ENCODE measurements at places on chromosomes 7 and 10.
A peak's percentile ranks its signal among the peaks of the same experiment; 100 is the strongest.

DNA sequence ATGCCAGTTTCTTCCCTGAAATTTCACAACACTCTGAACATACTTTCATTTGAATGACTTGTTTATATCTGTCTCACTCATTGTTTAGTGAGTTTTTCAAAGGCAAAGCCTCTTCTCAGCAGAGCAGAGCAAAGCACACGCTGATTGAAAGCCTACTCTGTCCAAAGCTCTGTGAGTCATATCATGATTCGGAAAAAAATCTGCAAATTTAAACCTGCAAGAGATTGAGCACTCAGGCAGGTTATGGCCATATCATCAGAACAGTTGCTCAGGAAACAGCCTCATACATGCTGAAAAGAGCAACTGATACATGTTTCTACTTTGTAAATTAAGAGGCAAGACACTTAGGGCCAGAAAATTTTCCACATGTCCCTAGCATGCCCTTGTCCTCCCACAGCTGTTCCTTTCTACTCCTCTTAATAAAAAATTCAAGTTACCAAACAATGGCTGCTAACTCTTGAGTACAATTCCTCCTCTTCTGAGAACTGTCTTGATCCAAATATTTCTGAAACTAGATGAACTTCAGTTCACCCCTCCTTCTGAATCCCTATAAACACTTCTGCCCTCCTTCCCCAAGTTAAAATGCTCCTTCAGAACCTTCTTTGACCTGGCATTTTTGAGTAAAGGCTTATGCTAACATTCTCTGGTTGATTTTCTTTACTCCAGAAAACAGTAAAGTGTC lies 140.6 kb upstream of the HPS1 start:
- no peak overlapping the region for H3K4me3 ChIP-seq
- no peak for DNase-seq
- H3K36me3 ChIP-seq = no peaks in the 10 kb centered on the region
- no peaks in the 10 kb centered on the region for H3K4me1 ChIP-seq

DNA sequence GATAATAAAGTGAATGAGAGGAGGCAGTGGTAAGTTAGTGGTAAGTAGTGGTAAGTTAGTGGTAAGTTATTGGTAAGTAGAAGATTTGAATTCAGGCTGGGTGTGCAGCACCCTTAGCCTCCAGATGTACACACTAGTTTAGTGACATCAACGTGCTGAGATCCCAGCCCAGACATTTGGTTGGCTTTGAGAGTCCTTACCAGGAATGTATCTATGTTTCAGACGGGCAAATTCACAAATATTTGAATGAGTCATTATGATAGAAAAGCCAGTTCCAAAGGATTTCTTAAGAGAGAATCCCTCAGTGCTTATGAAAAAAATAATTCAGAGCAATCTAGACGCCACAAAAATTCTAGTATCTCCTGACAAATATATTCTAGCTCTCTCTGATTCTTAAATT lies 70.0 kb downstream of the ARL4A start:
- H3K36me3 ChIP-seq = no peaks in the 10 kb centered on the region
- no peaks in the 10 kb centered on the region for H3K4me1 ChIP-seq
- no peaks in the 10 kb centered on the region for H3K27me3 ChIP-seq
- H3K27ac ChIP-seq = no peak overlapping the region
- no peak overlapping the region for H3K4me3 ChIP-seq
- no peak for DNase-seq

- H3K27me3 ChIP-seq = no peaks in the 10 kb centered on the region
- H3K4me3 ChIP-seq = no peak overlapping the region
- no peaks in the 10 kb centered on the region for H3K4me1 ChIP-seq
- DNase-seq = no peak
- H3K36me3 ChIP-seq = no peaks in the 10 kb centered on the region
- H3K27ac ChIP-seq = no peak overlapping the region
Observed at GRCh38 chr7:147298611-147299043, 1182.0 kb downstream of the CNTNAP2 start.

DNA sequence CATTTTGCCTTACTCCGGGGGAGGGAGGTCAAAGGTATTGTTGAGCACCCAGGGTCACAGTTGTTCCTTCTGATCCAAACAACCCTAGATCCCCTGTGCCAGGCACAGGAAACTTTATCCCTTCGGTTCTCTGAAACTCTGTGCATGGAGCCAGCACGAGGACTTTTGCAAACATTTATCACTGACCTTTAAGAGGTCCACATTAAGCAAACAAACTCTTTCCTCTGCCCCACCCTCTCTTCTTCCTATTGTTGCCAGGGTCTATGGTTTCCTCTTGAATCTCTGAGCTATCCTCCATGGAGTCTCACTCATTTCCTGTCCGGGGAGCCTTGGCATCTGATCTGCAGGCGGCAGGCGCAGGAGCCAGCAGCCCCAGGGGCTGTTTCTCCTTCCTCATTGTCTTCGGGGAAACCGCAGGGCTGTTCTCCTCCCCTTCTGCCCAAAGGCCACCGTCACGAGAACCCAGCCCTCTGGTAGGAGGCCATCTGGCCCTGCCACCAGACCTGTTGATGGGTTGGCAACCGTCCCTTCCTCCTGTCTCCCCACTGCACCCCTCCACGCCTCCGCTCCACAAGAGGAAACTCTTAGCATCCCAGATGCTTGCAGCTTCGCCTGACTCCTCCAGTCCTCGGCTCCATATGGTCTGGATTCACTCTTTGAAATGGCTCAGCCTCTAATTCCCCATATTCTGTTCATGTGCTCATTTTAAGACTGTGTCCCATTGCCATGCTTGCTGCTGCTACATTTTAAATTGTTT lies 327.3 kb upstream of the NRP1 start:
- no peaks in the 10 kb centered on the region for H3K4me1 ChIP-seq

DNA sequence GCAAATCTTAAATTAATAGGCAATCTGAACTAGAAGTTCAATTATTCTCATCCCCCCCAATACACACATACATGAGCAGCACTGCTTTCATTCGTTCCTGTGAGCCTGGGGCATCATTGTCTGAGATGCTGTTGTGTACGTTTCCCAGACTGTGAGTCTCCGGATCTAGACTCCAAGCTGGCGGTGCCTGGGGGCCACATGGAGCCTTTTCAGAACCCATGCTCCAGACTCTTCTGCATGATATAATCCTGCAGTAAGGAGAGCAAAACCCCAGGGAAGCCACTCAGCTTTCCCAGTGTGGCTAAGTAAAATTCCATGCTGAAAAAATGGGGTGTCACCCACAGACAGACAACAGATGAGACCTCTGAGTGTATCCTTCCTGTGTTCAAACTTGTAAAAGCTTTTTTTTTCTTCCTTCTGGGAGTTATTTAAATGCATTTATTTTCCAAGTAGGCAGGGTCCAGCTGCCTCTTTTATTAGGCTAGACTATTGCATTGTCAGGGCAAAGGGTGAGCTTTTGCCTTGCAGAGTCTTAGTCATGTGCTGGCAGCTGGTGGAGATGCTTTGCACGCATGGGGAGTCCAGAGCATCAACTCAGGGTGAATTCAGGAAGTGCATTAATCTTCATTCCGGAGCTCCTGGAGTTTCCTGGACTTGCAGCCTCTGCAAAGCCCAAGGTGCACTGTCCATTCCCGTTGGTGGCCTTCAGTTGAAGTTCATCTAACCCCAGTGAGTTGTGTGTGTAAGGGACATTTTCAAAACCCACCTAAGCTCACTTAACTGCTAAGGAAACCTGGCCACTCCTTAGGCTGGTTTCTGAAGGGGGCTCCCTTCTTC lies 185.7 kb upstream of the ADO start:
- no peaks in the 10 kb centered on the region for H3K36me3 ChIP-seq
- no peaks in the 10 kb centered on the region for H3K27me3 ChIP-seq
- H3K27ac ChIP-seq = no peak overlapping the region
- no peaks in the 10 kb centered on the region for H3K4me1 ChIP-seq
- no peak for DNase-seq

DNA sequence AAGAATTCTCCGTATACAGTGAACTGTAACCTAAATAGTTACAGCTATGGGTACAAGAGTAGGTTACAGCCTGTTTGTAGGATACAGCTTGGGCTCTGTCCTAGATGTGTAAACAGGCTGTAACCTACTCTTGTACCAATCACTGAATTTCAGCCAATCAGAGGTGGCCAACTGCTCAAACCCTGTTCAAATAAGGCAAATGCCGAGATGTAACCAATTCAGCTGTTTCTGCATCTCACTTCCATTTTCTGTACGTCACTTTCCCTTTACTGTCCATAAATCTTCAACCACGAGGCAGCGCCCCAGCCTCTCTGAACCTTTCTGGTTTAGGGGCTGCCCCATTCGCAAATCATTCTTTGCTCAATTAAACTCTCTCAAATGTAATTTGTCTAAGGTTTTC lies 8.3 kb upstream of the MMP21 start:
- H3K27ac ChIP-seq = no peak overlapping the region
- H3K4me1 ChIP-seq = no peaks in the 10 kb centered on the region
- no peaks in the 10 kb centered on the region for H3K27me3 ChIP-seq

DNA sequence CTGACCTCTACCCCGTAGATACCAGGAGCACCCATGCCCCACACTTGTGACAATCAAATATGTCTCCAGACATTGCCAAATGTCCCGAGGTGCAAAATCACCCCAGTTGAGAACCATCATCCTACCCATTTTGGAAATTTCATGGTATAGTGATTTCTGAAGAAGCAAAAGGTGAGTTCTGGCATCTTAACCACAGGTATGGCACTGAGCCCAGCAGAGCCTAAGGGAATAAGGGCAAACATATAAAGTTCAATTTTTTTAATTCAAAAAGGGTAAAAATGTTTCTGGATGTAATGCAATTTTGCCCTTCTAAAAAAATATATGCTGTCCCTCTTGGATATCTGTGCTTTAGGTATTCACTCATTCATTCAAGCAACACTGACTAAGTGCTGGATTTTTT lies 30.5 kb upstream of the CPXM2 start:
- no peaks in the 10 kb centered on the region for H3K4me1 ChIP-seq
- H3K4me3 ChIP-seq = no peak overlapping the region
- no peaks in the 10 kb centered on the region for H3K27me3 ChIP-seq
- no peak for DNase-seq
- no peak overlapping the region for H3K27ac ChIP-seq

DNA sequence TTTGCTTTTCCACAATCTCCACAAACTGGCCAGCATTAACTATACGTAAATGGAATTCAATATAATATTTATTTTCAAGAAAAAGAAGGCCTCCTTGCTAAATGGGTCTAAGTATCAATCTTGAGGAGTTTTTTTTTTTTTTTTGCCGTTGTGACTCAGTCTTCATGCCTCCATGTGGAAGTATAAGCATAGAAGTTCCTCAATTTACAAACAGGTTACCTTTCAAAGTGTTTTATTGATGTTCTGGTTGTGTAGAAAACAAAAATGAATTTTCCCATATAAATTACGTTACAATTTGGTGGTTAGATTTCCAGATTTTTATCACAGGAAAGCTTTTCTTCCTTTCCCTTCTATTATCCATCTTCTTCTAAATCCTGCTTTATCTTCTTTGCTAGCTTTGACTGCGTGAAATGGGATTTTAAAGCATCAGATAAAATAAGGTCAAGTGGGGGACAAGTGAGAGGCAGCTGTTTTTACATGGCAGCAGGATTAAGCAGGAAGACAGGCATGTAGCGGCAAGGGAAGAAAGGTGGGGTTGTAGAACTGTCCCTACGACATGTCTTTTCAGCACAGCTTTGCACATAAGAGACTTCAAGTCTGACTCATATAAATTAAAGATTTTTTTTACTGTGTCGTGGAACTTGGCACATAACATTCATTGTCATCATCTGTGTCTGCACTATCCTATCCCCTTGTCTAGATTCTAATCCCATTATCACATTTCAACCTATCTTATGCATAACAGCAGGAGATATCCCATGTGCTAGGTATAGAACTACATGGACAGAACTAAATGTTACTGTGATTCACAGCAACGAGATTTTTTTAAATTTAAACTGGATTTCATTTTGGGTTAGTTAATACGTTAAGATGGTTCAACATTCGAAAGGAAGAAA lies 135.3 kb upstream of the FAM3C start:
- no peaks in the 10 kb centered on the region for H3K36me3 ChIP-seq
- H3K27ac ChIP-seq = no peak overlapping the region
- H3K27me3 ChIP-seq = no peaks in the 10 kb centered on the region
- H3K4me3 ChIP-seq = no peak overlapping the region
- peak; percentile 80 for DNase-seq

DNA sequence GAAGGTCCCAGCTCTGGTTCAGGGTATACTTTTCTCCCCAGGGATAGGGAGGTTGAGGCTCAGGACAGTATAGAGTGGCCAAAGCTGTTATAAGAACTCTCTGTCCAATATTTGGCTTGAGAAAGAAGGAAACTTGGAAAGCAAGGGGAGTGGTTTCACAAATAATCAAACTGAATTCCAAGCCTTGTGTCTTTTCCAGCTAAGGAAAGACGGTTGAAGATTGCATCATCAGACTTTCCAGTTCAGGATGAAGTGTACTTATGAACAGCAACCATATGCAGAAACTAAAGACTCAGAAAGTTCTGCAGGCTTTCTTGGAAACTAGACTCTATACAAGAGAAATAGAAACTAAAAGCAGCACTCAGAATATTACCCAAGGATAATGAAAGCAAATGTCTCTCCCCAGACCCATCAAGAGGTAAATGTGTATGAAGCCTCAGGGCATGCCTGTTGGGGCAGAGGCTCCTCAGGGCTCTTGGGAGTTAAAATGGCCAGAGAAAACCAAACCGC lies 46.4 kb downstream of the RAMP3 start:
- H3K27me3 ChIP-seq = no peaks in the 10 kb centered on the region

- H3K27me3 ChIP-seq = no peaks in the 10 kb centered on the region
- H3K36me3 ChIP-seq = no peaks in the 10 kb centered on the region
- DNase-seq = peak; percentile 67
- H3K27ac ChIP-seq = no peak overlapping the region
- no peak overlapping the region for H3K4me3 ChIP-seq
- no peaks in the 10 kb centered on the region for H3K4me1 ChIP-seq
Observed at GRCh38 chr10:44300666-44301649, 83.9 kb downstream of the CXCL12 start.

- H3K27me3 ChIP-seq = no peaks in the 10 kb centered on the region
- H3K36me3 ChIP-seq = no peaks in the 10 kb centered on the region
- peak; percentile 71 for DNase-seq
- no peak overlapping the region for H3K4me3 ChIP-seq
Observed at GRCh38 chr7:150986099-150986512, 4.7 kb upstream of the NOS3 start.

DNA sequence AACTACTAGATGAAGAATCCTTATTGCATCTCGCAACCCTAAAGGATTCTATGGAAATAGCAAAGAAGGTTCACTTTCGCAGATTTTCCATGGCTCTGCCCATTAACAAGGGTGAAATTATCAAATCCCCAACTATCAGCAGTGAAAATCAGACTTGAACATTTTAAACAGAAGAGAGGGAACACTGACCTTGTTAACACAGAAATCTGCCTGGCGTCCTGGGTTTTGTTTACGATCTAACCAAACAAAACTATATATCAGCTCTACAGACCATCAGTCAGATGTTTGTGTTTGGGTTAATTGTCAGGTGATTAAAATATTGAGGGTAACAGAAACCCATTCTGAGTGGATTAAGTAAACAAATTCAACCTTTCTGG lies 1.9 kb downstream of the CTTNBP2 start:
- no peak for DNase-seq
- peaks cover 1% of the 10 kb centered on the region for H3K4me1 ChIP-seq
- H3K27me3 ChIP-seq = no peaks in the 10 kb centered on the region
- H3K27ac ChIP-seq = no peak overlapping the region

GRCh38 chr7:46583656-46584055 lies 662.6 kb upstream of the IGFBP3 start:
- no peaks in the 10 kb centered on the region for H3K27me3 ChIP-seq
- H3K4me1 ChIP-seq = no peaks in the 10 kb centered on the region
- DNase-seq = no peak
- no peak overlapping the region for H3K27ac ChIP-seq
- no peak overlapping the region for H3K4me3 ChIP-seq

GRCh38 chr7:115748123-115748738 lies 282.3 kb downstream of the TFEC start:
- no peaks in the 10 kb centered on the region for H3K27me3 ChIP-seq
- H3K27ac ChIP-seq = no peak overlapping the region
- no peaks in the 10 kb centered on the region for H3K4me1 ChIP-seq

Data from mesendoderm (in vitro differentiated cells).